ENCODE measurements at places on chromosomes 4 and X.

DNA sequence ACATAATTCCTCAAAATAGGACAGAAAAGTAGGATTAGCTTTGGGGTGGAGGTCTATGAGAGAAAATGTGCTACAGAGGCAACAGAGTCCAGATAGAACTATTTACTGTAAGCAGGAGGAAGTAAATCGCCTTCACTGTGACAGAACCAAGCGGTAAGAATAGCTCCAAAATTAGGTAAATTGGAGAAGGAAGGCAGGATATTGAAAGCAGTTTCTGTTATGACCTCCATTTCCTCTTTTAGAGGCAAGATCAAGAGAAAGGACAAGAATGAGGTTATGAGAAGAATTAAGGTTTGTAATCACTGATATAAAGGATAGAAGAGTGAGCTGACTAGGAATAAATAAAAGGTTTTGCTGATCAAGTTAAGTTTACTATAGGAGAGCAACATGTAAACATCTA lies 44.1 kb upstream of the NEUROG2 start:
- DNase-seq: no peak

- no peak for DNase-seq
Measured at GRCh38 chr4:72205298-72205697, 173.5 kb downstream of the NPFFR2 start.

DNA sequence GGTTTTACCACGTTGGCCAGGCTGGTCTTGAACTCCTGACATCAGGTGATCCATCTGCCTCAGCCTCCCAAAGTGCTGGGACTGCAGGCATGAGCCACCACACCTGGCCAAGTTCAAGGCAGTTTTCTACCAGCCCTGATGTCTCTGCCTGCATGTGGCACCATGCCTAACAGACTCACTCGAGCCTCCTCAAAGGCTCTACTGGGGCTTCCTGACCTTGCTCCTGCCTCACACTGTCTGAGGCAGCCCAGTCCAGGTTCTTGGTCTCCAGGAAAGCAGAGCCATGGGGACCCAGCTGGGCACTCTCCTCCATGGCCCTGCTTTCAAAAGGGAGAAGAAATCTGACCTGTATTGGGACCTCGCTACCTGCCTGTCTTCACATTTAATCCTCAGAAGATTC lies 286.9 kb downstream of the EVC2 start:
- DNase-seq: no peak

GRCh38 chr4:87030755-87031441 lies 96.1 kb downstream of the AFF1 start:
- no peak for DNase-seq

GRCh38 chrX:110409925-110410324 lies 51.3 kb downstream of the RTL9 start:
- no peak for DNase-seq

- no peak for DNase-seq
Measured at GRCh38 chr4:126046081-126046614, 731.4 kb downstream of the FAT4 start.

GRCh38 chrX:39815631-39816030 lies 282.1 kb downstream of the BCOR start:
- no peak for DNase-seq

DNA sequence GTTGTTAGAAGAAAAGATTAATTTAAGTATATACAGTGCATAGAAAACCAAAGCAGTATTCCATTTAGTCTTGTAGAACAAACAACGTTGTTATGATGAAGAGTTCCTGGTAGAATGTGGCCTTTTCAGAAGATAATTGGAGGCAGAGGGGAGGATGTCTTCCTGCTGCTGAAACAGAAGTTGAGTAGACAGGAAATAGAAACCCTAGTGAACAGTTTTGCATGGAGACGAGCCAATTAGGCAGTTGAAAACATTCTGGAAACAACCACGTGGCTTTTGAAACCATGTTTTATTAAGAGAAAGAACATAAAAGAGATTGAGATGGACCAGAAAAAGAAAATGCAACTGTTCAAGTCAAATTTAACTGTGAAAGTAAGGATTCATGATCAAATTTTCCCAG lies 325.2 kb downstream of the CAMK2D start:
- no peak for DNase-seq

GRCh38 chr4:47499700-47500099 lies 14.6 kb downstream of the ATP10D start:
- no peak for DNase-seq

GRCh38 chr4:108060686-108061321 lies 71.1 kb downstream of the HADH start:
- no peak for DNase-seq

- peak; percentile 25 for DNase-seq
Measured at GRCh38 chrX:40539214-40540142, 41.3 kb upstream of the ATP6AP2 start.

- no peak for DNase-seq
Measured at GRCh38 chrX:19342331-19342906, 1.3 kb upstream of the PDHA1 start.

DNA sequence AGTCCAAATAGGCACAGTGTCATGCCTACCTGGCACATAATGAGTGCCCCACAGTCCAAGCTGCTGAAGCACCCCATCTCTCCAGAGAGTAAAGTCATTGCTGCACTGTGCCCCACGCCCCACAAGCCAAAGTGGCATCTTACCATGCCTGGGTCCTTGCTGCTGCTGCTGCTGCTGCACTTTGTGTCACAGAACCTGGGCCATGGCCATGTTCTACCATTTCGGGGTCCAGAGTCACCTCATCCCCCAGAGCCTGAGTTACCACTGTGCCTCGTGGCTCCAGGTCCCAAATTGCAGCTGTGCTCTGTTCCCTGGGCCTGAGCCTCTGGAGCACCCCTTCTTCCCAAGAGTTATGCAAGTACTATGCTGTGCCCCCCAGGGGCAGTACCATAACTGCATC lies 40.5 kb downstream of the SLC10A7 start:
- no peak for DNase-seq

- DNase-seq: peak; percentile 36
Measured at GRCh38 chrX:108199691-108200090, 108.1 kb downstream of the ATG4A start.

DNA sequence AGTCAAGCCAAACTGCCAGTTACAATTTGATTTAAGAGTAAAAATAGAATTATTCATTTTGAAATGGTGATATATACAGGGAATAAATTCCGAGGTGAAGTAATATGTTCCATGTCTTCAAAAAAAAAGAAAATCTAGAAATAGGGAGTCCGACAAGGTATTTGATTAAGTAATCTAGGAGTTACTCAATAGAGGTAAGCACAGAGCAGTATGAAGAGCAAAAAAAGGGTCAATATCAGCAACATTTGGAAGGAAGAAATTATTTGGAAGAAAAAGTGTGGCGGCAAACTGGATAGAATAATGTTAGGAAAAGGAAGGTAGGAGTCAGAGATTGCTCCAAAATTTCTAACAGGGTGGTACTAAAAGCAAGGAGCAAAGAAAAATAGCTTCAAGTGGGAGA lies 113.7 kb upstream of the BMP3 start:
- no peak for DNase-seq

- no peak for DNase-seq
Measured at GRCh38 chr4:138916763-138917162, 98.8 kb upstream of the NOCT start.

- DNase-seq: no peak
Measured at GRCh38 chr4:128311659-128312403, 24.2 kb upstream of the PGRMC2 start.

DNA sequence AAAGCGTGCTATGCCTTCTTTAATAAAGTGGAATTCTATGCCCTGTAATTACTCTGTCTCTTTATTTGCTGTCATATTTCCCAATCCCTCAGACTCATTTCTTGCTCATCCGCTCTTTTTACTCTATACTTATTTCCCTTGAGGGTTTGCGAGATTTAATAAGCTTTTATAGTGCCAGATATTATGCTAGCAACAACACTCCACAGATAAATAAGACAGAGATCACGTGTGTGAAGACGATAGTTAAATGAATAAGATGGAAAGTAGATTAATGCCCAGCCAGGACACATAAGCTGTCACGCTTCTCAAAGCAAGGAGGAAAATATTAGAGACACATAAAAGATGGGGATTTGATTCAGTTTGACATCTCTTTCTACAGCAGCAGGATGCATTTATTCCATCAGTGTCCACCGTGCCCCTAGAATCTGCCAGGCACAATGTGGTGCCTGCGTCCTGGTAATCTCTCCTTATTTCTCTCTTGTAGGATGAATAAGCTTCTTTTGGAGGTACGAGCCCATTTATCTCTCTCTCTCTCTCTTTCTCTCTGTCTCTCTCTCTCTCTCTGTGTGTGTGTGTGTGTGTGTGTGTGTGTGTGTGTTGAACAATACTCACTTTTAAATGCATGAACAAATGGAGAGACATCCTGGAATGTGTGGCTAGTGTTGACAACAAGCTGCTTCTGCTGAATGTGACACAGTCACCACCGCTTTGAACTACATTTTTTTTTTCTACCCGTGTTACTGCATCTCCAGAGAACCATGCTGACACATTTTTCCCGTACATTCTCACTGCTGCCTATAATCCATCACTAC lies 48.2 kb downstream of the TMEM156 start:
- DNase-seq: no peak

DNA sequence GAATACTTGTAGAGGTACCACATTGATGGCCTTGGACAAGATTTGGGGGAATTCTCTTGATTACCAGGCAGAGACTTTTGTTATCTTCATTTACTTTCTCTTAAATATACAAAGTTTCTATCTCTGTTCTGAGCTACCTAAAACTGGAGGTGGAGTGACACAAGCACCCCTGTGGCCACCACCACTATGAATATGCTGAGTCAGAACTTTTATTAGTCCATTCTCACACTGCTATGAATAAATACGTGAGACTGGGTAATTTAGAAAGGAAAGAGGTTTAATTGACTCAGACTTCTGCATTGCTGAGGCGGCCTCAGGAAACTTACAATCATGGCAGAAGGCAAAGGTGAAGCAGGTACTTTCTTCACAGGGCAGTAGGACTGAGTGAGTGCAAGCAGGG lies 67.1 kb downstream of the RTL3 start:
- no peak for DNase-seq
